NCI-H2171 (cell line): ENCODE measurements at places on chromosomes 12 and 14.

DNA sequence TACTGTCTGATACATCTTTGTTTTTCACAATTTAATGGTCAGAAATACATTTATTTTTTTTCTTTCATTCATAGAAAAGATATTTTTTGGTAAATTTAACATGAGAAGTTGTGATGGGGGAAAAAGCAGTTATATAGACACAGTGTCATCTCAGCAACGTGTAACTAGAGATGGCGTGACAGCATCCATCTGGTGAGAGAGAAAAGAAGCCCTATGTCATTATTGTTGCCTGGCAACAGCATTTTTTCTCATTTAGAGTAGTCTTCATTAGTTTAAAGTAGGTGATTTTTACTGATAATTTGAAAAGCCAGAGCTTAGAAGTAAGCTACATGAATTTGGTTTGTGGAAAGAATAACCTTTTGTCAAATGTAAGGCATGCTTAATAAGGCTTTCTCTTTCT, 128.6 kb downstream of the ACSS3 start:
- peak; percentile 80 for DNase-seq

DNA sequence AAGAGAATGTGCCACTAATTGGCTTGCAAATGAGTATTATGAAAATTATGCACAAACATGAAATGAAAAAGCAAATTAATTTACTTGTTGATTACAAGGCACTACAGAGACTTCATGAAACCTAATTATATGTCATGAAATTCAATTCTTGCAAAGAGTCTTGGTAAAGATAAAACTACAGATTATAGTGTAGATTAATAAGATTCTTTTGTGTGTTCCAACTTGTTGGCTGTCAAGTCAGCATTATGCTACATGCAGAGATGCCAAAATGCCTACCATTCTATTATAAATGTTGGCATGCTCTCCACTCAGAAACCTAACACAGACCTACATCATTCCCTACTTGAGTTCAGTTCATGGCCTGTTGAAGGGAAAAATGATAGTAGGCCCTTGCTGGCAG, 97.2 kb upstream of the KITLG start:
- no peak for DNase-seq

DNA sequence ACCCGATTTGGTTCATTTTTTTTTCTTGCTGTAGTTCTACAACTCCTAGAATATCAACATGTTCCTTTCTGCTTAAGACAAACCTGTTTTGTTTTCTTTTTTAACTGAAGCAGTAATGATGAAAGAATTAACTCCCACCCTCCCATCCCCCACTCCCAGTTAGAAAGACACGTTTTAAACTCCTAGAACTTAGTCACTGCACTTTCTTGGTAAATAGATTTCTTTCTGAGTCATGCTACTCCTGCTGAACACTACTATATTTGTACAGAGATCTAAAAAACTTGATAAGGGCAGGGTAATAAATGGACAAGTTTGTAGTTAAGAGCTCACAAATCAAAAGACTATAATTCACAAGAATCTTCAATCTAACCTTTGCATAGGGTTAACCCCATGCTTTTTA, 118.9 kb upstream of the PTPRB start:
- DNase-seq = no peak

- DNase-seq = no peak
These were observed 48.1 kb downstream of the KLRG1 start for GRCh38 chr12:9037431-9037830.

DNA sequence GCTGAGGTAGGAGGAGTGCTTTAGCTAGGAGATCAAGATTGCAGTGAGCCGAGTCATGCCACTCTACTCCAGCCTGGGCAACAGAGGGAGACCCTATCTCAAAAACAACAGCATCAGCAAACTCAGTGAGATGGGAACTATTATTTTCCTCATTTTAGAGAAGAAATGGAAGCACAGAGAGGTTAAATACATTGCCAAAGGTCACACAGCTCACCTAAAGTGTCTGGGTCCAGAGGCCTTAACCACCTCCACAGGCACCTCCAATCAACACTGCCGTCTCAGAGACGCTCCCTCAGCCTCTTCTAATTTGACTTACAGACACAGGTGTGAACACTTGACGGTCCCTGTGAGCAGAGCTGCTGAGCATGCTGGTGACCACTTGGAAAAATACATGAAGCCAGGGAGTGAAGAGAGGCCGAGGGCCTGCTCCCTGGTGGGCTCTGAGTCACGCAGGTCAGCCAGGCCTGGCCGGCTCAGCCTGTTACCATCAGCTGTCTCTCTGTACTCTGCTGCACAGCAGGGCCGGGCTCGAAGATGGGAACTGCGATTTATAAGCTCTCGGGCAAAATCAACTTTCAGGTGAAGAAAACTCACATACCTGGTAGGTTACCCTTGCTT, 77.5 kb upstream of the RASSF3 start:
- DNase-seq = no peak

DNA sequence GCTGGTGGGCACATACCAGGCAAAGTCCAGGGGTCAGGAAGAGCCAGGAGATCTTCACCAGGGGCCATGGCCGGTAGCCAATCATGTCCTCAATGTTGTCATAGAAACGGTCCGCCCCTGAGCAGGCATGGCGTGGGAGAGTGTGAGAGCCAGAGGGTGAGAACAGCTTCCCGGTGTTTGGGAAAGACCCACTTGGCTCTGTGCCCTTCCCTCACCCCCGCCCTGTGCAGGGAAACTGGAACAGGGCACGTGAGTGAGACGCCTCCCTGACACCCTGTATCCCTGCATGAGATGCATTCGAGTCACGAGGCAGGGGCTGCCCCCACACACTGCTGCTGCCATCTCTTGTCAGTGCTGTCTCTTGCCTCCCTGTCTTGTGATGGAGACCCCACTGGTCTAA, 20.7 kb downstream of the SLC6A12 start:
- no peak for DNase-seq

DNA sequence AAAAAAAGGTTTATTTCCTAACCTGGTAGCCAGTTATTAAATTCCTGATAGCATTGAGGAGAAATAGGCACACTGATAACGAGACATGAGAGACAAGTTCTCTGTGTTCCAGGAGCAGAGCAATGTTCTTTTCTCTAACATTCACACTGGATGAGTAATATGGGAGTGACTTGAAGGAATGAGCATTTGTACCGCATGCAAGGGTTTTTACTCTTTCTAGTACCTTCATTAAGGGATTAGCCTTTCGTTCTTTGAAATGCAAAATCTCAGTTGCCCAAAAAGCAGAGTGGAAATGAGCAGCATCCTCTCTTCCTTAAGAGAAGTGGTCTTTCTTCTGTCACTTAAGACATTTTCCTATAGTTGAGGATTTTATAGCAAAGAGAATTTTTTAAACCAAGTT, 54.7 kb downstream of the FGD4 start:
- no peak for DNase-seq

DNA sequence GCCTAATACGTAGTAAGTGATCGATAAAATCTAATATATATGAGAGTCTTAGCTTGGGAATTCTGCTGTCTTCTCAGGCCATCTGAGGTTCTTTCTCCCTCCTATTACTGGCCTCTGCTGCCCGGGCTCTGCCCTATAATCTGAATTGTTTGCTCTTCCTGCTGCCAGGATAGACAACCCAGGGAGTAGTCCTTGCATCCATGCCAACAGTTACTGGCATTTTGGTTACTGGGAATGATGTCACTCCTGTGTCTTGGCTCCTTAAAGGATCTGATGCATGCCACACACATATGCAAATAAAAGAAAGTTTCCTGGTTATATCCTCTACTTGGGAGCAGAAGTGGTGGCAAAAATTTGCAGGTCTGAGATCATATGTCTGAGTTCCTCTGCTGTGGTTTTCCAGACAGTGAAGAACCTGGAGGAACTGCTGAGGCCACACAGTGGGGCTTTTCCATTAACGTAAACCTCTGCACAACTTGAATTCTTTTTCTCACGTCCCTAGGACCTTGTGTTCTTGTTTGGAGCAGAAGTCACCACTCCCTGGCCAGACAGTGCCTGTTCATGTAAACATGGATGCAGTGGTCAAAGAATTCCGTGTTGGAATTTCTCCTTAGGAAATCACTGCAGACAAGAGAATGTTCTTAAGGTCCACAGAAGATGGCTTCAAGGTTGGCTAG, 320.6 kb upstream of the TBX3 start:
- DNase-seq = no peak

DNA sequence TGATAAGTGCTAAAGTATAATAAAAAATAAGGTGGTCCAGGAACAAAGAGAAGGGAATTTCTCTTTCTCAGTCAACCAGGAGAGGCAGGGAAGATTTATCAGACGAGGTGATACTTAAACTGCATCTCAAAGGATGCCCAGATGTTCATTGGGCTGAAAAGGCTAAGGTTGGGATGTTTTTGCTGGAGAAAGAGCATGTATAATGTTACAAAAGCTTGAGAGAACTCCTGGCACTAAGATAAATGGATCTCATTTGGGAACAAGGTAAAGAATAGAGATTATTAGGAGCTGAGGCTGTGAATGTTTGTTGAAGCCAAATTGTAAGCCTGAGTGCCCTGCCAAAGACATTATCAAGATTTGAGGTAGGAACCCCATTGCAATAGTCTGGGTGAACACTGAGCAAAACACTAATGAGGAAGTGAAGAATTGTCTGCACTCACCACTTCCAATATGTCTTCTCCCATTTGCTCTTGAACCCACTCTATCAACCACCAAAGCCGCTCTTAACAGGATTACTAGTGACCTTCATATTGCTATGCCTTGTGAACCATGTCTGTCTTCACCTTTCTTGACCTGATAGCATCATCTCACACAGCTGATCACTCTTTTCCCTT, 149.0 kb upstream of the ARID2 start:
- no peak for DNase-seq

- DNase-seq = no peak
These were observed 18.8 kb downstream of the KNTC1 start for GRCh38 chr12:122545855-122546254.

DNA sequence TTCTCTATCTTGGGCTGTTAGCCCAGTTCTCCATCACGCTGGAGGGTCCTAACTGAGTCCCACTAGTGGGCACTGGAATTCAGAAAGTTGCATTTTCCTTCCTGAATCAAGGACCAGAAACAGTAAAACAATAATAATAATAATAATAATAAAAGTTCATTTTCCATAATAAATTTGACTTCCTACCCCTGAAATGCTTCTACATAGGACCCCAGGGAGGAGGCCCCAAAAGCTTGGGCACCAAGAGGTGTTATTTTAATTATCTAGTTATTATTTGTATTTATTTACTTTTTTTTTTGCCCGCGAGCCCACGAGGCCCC, 12.4 kb downstream of the SCNN1A start:
- DNase-seq = no peak

DNA sequence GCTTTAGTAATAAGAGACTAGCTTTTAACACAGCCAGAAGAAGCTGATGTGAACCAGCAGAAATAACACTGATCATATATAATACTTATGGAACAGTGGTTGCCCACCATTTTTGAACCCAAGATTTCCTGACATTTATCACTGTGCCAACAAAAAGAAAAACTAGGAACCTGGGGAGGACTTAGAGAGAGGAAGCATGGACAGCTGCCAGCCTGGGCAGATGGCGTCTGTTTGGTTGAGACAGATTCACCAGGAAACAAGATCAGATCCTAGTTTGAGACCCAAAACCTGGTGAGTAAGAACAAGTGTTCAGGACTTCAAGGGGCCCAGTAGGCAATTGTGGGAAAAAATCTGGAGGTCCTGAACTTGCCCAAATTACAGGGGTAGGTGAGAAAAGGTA, 95.3 kb downstream of the BICD1 start:
- DNase-seq = peak; percentile 93

DNA sequence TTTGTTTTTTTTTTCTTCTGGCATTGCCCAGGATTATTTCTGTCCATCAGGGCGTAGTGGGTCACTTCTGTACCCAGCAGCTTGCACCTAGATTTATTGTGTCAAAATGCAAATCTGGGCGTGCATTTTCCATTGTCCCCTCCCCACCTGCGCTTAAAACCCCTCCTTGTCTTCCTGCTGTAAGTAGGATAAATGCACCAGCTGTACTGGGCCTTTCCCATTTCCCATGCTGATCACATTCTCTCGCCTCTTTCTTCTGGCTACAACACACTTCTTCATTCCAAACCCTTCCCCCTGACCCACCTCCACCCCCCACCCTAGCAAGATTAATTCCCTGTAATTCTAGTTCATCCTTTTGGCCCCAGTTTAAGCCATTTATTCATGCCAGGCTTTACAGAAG, 128.0 kb downstream of the ETV6 start:
- no peak for DNase-seq

GRCh38 chr14:34965912-34966311, 16.9 kb upstream of the SRP54 start:
- DNase-seq = no peak

DNA sequence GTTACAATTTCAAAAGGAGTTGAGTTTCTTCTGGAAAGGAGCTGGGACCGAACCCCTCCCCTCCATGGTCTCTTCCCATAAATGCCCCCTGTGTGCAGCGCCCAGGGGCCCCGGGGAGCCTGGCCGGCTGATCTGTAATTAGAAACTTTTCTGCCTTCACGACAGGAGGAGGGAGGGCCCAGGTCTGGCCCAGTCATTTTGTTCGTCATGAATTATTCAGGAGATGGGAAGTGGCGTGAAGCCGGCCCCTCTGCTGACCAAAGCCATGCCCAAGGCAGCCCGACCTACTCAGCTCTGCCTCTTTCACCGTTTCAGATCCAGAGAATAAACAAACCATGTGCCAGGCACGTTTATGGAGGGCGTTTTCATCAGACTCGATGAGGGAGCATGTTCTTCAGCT, 33.3 kb upstream of the MSI1 start:
- DNase-seq = no peak
